Omental fat pad (tissue), 4 donors: ENCODE measurements at places on chromosomes 3 and 15.

DNA sequence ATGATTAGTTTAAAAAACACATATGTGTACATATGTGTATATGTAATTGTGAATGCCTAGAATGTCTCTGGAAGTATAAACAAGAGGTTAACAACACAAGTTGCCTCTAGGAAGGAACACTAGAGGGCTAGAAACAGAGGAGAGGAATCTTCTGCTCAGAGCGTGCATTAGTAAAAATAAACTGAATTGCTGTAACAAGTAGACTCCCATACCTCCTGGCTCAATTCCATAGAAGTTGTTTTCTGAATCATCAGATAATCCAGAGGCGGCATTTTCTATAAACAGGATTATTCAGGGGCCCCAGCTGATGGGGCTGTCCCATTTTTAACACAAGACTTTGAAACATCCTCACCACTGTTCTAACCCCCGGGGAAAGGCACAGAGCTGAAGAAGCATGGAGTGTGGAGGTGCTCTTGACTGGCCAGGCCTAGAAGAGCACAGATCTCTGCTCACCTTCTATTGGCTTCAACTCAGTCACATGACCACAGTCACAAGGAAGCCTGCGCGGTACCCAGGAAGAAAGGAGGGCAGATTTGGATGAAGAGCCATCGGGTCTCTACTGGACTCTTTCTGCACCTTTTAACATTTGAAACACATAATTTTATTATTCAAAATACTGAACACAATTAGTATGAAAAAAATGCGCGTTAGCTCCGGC is 145.7 kb downstream of the TLE3 start:
- no peak for DNase-seq

DNA sequence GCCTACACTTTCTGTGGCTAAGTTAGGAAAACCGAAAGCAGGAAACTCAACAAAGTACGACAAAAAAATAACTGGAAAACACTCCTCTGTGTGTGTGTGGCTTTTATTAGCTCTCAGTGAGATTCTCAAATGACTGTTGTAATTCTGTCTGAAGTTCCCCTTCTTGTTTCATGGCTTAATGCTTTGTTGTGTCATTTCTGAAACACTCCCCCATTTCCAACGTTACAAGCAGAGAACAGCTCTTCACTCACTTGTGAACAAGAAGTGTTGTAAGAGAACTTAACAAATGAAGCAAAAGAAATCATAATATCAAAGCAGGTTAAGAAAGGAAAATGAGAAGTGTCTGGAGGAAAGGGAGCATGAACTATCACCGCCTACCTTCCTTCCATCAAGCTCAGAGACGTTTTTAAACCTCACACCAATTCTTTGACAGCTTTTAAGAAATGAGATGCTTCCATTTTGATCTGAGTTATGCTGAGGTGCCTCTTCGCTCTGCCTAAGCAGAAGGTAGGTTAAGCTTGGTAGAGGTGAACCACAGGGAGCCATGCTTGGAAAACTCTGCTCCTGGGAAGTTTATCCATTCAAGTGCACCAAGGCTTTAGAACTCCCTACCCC is 12.4 kb upstream of the SEC62 start:
- DNase-seq: no peak

- no peak for DNase-seq
Observed at GRCh38 chr3:8988791-8989558, 25.7 kb upstream of the RAD18 start.

DNA sequence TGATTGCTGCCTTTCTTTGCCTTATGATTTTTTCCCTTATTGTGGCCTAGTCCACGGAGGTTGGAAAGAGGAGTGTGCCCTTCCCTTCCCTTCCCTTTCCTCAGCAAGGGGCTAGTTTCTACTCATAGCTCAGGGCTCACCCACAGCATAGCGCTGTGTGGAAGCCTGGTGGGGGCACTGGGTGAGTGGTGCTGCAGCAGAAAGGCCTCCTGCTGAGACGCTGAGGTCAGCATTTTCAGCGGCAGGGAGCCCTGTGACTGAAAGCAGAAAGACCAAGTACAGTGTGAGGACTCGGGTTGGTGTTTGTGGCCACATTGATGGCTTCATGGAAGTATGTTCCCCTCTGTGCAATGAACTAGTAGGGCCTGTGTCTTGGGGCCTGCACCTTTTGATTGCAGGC is 21.9 kb downstream of the CACNA1D start:
- DNase-seq: no peak

GRCh38 chr15:27358751-27359434 is 387.9 kb downstream of the GABRG3 start:
- no peak for DNase-seq

- no peak for DNase-seq
Observed at GRCh38 chr3:67940210-67940952, 286.0 kb upstream of the SUCLG2 start.

- no peak for DNase-seq
Observed at GRCh38 chr3:73733746-73734145, 109.0 kb upstream of the PDZRN3 start.

DNA sequence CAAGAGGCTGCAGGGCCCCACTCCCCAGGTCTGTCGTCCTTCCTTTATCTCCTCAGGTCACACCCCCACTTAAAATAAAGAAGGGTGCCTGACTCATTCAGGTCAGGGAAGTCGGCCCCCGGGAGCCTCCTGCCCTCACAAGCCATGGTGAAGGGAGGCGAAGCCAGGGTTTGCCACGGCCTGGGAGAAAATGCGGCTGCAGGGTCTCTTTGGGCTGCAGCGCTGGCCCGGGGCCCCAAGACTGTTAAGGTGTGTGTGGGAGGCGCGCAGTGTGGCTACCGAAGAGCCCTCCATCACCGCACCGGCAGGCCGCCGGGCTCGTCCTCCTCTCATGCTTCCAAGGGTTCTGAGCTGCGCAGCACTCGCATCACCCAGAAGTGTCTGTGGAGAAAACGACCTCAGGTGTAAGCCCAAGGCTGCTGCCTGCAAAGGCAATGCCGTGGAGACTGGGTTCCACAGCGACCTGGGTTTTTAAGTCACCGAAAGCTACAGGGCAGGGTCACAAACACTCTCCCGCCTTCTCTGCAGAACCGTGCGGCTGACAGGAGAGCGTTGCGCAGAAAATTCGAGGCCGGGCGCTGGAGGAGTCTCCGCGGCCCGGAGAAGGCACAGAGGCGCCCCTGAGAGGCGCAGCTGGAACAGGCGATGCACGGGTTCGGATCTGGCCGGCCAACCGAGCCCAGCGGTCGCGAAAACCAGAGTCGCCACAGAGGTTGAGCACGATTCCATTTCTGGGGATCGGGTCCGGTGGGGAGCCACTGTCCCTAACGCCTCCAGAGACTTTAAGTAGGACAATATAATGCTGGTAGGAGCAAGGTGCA is 8.7 kb downstream of the FOXL2 start:
- DNase-seq: no peak

GRCh38 chr15:29403772-29404171 is 134.2 kb upstream of the NSMCE3 start:
- no peak for DNase-seq

- no peak for DNase-seq
Observed at GRCh38 chr3:192795021-192795420, 67.7 kb upstream of the FGF12 start.

DNA sequence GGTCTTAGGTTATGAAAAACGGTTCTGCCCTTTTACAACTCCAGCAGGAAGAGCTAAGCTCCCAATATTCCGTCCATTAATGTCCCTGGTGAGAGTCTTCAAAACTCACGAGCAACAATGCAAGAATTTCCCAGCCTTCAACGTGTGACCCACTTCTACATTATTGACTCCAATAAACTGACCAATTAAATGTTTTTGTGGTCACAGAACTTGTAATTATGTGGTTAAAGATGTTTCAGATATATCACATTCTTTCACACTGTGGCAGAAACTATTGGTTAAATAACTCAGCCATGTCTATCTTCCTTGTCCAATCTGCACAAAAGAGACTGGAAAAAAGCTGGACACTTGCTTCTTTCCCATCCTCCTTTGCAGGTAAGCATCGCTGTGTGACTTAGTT is 286.6 kb upstream of the ADAMTS9 start:
- DNase-seq: no peak

DNA sequence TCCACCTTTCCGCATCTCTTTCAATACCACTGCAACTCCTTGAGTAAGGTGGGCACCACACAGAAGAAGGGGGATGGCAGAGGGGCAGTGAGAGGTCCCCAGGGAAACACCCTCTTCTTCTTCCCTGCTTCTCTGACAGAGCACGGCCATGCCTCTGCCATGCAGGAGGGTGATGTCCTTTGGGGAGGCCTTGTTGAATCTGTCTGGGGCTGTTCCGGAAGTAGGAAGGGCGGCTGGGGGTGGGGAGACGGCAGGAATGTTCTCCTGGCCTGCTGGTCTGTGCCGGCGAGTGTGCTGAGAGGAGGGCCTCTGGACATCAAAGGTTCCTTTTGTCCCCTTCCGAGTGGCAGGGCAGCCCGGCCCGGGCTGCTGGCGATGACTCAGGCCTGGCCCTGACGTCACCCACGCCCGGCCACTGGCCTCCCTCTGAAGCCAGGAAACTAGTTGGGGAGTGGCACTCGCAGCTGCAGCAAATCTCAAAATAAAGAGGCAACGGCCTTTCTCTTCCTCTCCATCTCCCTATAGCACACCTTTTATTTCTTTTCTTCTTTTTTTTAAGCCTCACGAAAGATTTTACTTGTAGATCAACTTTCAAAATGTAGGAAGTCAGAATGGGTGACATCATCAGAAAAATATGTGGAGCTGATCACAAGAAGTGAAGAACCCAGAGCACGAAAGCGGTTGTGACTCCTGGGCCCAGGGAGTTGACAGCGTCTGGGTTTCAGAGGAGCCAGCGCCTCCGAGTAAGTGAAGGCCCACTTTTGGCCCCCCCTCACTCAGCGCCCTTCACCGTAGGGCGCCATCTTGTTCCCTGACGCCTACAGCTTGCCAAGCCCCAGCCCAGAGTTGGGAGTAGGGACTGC is at the start of gene ZBTB38:
TSS of gene ZBTB38 (plus strand) at position 443 of the 863 bp plus-strand sequence. CDS start 73,885 bp downstream, outside the sequence.
- DNase-seq: peak; percentile 31

GRCh38 chr15:39273717-39274411 is 307.0 kb upstream of the THBS1 start:
- DNase-seq: no peak

GRCh38 chr3:143226678-143227291 is 107.2 kb downstream of the CHST2 start:
- no peak for DNase-seq

DNA sequence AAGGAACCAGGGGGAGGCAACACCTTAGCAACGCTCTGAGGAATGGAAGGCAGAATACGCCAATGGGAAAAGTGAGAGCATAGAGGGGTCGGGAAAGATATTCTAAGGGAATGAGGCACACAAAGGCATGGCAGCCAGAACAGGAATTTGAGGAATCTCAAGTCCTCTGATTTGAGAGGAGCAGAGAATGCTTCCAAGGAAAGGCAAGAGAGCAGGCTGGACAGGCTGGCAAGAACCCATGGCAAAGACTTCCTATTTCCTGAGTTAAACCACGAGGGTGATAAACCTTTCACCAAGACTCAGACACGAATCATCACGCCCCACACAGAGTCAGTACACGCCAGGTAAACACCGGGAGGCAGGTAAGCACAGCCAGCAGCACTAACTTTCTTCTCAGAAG is 109.8 kb downstream of the IGF2BP2 start:
- no peak for DNase-seq

GRCh38 chr3:29215948-29216347 is 64.9 kb upstream of the RBMS3 start:
- no peak for DNase-seq

GRCh38 chr3:41265011-41265545 is 65.8 kb downstream of the CTNNB1 start:
- no peak for DNase-seq

- no peak for DNase-seq
Observed at GRCh38 chr3:42265059-42265991, 660 bp downstream of the CCK start.

GRCh38 chr15:100863796-100864267 is 15.8 kb upstream of the ALDH1A3 start:
- DNase-seq: no peak

DNA sequence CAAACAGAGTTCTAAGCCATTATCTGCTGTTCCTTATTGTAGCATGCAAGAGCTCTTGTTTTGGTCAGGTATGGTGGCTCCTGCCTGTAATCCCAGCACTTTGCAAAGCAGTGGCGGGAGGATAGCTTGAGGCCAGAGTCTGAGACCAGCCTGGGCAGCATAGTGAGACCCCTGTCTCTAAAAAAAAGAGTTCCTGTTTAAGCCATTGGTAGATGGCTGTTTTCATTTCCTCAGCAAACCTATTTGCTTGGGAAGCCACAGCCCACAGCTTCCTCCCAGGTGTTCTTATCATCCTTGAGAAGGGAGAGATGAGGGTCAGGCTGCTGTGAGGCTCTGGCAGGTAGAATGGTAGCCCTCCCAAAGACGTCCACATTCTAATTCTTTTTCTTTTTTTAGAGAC is 24.4 kb upstream of the FAM81A start:
- DNase-seq: no peak

GRCh38 chr3:127702151-127702578 is 29.4 kb downstream of the ABTB1 start:
- no peak for DNase-seq

- DNase-seq: peak; percentile 24
Observed at GRCh38 chr15:51227940-51228732, 110.3 kb downstream of the CYP19A1 start.

GRCh38 chr3:102161384-102162006 is 273.3 kb upstream of the ZPLD1 start:
- DNase-seq: no peak

- no peak for DNase-seq
Observed at GRCh38 chr3:141915766-141916165, 39.3 kb downstream of the ATP1B3 start.

DNA sequence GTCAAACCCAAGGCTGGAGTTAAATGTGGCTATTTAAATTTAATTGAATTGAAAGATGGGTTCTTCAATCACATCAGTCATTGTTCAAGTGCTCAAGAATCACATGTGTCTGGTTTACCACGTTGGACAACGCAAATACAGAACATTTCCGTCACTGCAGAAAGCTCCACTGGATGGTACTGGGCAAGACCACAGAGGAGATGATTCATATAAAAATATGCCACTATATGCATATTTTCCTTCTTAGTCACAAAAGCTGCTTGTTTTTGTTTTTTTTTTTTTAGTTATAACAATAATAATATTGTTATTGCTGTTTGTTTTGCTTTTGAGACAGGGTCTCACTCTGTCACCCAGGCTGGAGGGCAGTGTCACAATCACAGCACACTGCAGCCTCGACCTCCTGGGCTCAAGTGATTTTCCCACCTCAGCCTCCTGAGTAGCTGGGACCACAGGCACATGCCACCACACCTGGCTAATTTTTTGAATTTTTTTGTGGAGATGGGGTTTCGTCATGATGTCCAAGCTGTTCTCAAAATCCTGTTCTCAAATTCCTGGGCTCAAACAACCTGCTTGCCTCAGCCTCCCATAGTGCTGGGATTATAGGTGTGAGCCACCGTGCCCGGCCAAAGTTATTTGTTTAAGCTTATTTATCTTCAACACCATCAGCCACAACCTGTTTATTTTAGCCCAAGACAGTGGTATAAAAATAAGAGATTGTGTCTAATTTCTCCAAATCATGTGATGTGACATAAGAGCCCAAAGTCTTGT is 19.4 kb downstream of the RTP3 start:
- DNase-seq: no peak
